ENCODE measurements at places on chromosomes 2 and 18. TPM values are rescaled to one million over a fixed set of nuclear protein-coding genes. Genes with fewer than 3 reads are reported as not detected.

SS18 gene
- 133 TPM for polyA plus RNA-seq

- peak; percentile 10 for DNase-seq
These were observed 42.3 kb downstream of the RPRD1A start for GRCh38 chr18:36025025-36025424.

DNA sequence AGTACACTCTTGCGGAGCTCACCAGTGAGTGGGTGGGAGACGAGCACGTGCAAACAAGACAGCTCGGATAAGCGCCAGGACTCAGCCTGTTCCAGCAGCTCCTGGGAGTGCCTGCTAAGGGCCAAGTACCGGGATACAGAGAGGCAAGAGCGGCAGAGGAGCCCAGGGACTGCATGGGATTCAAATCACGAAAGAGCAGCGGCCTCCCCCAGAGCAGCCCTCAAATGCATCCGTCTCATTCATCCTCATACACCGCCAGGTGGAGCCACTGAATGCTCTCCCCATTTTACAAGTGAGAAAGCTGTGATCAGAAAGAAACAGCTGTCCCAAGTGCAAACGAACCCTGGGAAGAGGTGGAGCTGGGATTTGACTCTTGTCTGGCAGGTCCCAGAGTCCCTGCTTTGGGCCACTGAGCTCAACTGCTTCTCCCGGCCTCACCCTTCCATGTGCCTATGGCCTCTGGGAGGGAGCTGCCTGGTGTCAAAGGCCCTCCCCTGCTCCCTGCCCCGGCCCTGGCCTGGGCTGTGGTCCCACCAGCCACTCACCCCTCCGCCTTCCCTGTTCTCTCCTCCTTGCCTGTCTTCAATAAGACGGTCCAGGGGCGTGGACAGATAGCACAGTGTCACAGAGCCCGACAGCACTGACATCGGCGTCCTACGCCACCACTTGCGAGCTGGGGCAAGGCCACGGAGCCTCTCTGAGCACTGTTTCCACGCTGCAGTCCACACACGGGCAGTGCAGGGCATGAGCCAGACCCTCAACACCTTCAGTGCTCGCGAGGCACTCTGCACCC, 72.8 kb upstream of the TAF1B start:
- DNase-seq: no peak

DNA sequence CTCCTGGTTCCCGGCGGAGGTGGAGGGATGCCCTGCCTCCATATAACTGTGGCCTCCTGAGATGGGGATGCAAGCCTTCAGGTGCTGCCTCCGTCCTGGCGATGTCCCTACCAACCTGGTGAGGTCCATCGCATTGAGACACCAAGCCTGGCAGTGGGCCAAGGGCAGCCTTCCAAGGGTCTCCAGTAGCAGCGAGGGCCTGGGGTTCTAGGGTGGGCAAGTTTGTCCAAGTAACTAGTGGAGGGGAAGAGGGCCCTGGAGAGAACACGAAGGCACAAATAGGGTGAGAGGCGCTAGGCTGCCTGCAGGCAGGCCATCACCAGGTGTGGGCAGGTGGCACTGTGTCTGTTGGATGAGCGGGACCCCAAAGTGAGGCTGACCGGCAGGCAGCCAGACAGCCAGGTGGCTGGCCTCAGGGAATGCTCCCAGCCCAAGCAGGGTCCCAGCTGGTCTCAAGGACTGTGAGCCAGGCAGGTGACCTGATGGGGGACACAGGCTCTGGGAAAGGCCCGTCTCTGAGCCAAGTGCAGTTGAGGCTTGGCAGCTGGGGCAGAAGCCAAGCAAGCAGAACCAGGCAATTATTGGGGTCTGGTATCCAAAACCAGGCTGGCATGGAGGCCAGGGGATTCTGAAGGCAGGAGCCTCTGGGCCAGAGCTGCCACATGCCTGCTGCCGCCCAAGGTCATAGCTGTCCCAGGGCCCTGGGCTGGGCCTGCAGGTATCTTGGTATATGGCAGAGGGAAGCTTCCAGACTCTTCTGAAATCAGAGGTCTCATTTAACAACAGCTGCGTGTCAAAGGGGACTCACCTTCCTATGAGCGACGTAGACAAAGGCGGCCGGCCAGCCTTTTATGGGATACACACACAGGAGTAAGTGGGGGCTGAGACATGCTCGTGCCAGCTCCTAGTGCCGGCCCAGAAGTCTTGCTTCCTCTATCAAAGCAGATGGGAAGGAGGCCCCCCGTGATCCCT, 23.4 kb downstream of the RAMP1 start:
- DNase-seq: no peak

DNA sequence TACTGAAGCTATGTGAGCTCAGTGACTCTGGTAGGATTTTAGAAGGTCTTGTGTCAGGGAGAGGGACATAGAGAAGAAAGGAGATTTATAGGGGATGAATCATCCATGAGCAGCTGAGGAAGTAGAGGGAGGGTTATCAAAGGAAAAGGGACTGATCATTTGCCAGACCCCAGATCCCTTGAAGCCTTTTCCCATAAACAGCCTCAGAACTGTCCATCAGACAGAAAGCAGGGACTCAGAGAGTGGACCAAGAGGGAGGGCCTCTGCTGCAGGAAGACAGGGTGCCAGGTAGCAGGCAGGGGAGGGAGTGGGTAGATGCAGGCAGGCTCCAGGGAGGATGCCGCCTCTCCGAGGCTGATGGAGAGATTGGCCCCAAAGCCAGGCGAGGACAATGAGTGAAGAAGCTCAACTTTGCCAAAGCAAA, 133.9 kb downstream of the TNS1 start:
- DNase-seq: no peak

DNA sequence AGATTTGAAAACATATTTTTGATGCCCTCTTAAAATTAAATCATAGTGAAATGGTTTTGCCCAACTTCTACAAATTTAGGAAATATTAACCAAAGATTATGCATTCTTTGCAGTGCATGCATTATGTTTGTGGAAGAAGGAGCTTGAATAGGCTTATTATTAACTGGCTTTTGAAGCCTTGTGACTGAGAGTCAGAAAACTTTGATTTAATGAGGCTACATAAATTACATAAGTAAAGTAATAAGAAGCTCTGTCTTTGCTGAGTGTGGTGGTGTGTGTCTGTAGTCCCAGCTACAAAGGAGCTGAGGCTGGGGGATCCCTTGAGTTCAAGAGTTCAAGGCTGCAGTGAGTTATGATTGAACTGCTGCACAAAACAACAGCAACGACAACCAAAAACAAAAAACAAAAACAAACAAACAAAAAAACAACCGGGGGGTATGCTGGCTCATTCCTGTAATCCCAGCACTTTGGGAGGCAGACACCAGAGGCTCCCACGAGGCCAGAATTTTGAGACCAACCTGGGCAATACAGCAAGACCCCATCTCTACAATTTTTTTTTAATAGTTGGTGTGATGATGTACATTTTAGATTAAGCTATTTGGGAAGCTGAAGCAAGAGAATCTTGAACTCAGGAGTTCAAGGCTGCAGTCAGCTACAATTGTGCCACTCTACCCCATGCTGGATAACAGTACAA, 57.0 kb upstream of the LRRTM4 start:
- DNase-seq: no peak

GRCh38 chr2:317501-318424, 29.9 kb upstream of the ALKAL2 start:
- DNase-seq: no peak

GRCh38 chr2:29749843-29750242, 171.5 kb downstream of the ALK start:
- no peak for DNase-seq

GRCh38 chr2:126658905-126659561, 3.1 kb downstream of the GYPC start:
- DNase-seq: peak; percentile 38

DNA sequence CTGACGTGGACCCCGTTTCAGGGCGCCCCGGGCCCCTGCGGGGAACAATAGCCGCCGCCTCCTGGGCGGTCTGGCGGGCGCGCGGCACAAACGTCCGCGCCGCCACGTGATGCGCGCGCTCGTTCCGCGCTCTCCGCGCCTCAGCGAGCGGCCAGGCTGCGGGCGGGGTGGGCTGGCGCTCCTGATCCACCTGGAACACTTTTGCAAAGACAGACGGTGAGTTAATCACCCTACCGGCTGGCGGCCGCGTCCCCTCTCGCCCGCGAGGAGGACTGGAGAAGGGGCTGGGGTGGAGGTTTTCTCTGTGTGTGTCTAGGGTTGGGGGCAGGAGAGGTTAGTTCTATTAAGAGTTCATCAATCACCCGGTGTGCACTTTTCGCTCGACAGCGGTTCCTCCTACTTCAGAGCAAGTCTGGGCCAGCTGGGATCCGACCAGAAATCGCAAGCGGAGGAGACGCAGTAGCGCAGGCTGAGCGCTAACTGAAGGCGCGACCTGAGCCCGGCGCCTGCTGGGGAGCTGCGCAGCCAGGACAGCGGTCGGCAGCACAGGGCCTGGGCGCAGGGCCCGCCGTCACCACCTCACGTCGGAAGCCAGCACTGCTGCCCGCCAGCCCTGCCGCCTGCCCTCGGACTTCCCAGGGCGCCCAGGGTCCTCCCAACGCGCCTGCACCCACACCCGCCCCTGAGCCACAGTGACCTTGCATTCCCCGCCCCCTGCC, 10.3 kb upstream of the HOXD1 start:
- DNase-seq: peak; percentile 62

GRCh38 chr2:603869-604268, 73.3 kb downstream of the TMEM18 start:
- DNase-seq: no peak

DNA sequence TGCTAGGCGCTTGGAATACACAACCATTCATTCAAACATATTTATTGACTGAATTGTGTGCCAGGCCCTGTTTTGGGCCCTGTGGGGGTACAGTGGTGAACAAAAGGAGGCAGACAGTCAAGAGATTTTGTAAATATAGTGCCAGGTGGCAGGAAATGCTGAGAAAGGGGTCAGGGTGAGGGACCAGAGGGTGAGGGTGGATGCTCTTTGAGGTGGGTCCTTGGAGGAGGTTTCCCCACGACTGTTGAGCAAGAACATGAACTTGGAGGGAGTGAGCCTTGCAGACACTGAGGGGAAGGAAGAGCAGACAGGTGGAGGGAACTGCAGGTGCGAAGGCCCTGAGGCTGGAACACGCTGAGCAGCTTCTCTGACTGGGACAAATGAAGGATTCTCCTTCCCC, 40.7 kb downstream of the ODC1 start:
- no peak for DNase-seq

GRCh38 chr18:75072672-75073371, 136.1 kb downstream of the PTGR3 start:
- DNase-seq: no peak

DNA sequence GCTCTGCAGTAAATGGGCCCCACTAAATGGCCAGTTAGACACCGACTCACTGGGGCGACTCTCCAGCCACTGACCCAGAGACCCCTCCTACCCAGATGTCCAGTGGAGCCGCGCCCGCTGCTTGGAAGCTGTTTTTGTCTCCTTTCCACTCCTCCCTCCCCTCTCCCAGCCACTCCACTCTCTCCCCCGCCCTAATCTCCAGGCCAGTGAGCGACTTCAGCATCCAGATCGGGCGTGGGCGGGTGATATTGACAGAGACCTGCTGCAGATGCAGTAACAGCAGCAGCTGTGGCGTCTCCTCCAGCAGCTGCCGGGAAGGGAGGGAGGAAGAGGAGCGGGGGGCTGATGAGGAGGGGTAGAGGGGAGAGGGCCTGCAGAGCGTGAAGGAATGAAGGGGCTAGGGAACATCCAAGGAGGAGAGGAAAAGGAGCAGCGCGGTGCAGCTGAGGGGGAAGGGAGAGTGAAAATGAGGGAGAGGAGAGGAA, at the start of gene SCN7A:
TSS of gene SCN7A (minus strand) at position 110 of the 485 bp plus-strand sequence. CDS start 16,553 bp downstream, outside the sequence.
- DNase-seq: peak; percentile 85

DNA sequence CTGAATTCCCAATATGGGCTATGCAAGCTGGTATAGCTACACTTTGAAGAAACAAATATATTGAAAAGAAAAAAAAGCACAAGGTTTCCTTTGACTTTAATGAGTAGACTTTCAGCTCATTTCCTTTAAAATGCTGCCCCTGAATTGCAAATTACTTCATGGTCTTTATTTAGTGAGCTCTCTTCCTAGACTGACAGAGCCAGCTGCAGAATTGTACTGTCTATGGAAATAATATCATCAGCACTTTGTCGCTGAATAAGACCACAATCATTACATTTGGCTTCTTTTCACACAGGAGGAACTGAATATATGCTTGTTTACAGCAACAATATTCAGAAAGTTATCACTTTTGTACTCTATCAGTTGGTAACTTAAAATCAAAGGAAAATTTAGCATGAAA, 41.7 kb downstream of the ARL5A start:
- DNase-seq: no peak
